Activated CD4-positive, alpha-beta T cell treated with anti-CD3 and anti-CD28 coated beads, Interleukin-2, amount 50 U/mL, for 24 hours (primary cell): ENCODE measurements at places on chromosomes 1 and 21.

DNA sequence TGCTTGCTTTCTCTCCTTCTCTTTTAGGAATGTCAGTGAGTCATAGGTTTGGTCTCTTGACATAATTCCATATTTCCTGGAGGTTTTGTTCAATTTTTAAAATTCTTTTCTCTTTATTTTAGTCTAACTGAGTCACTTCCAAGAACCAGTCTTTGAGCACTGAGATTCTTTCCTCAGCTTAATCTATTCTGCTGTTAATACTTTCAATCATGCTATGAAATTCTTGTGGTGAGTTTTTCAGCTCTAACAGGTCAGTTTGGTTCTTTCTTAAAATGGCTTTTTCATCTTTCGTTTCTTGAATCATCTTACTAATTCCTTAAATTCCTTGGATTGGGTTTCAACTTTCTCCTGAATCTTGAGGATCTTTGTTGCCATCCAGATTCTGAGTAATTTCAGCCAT is 321.0 kb downstream of the PTBP2 start:
- no peak for DNase-seq

DNA sequence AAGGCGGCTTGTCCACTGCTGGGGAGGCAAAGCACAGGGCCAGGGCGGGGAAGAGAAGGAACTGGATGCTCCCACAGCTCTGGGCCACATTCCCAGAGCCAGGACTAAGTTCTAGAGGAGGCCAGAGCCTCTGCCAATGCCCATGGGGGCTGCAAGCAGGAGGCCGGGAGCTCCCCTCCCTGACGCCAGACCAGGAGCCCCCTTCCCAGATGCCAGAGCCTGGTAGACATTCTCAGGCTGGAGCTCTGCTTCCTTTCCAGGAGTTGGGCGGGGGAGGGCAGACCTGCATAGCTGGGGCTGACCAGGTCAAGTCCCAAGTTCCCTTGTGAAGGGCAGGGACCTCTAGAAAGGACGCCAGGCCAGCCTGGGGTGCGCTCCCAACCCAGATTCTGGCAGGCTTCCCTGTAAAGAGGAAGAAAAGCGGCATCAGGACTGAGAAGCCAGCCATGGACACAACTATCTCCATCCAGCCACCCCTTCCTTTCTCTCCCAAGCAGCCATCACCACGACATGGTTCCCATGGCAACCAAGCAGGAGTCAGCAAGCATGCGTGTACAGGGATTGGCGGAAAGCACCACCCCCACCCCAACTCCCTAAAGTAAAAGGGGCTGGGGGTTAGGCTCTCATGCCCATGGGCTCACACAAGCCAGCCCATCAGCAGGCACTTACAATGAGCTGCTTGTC is 13.4 kb downstream of the KIF21B start:
- no peak for DNase-seq

GRCh38 chr1:116453906-116454305 is 80.9 kb downstream of the ATP1A1 start:
- DNase-seq: no peak

DNA sequence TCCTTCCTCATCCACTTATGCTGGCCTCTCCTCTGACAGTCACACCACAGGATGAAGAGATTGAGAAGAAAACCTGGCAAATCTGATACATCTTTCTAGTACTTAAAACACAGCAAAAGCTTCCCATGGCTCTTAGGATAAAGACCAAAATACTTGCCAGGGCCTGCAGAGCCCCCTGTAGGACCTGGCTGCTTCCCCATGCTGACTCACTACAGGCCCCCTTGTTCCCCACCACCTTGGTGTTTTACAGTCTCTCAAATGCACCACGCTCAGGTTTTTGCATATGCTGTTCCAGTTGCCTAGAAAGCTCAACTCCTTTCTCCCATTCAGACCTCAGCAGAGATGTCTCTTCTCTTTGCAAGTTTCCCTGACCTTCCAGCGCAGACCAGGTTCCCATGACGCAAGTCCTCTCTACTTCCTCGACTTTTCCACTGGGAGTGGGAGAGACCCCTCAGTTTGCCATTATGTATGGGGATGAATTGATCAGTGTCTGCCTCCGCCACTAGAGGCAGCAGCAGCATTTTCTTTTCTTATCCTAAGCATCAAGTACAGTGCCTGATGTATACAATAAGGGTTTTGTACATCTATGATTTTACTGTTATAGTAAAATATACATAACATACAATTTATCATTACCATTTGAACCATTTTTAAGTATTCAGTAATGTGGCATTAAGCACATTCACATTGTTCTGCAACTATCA is 113.8 kb upstream of the C8B start:
- DNase-seq: no peak

- DNase-seq: no peak
Measured at GRCh38 chr1:18965206-18966173, 9.0 kb upstream of the IFFO2 start.

- DNase-seq: no peak
Measured at GRCh38 chr1:84587099-84587498, 12.9 kb upstream of the CTBS start.

- no peak for DNase-seq
Measured at GRCh38 chr1:181075766-181076350, 12.6 kb upstream of the IER5 start.

- DNase-seq: no peak
Measured at GRCh38 chr1:203911806-203912205, 50.4 kb downstream of the SNRPE start.

- DNase-seq: no peak
Measured at GRCh38 chr1:51784997-51785421, 93.5 kb downstream of the NRDC start.

GRCh38 chr1:227058321-227058751 is 118.2 kb downstream of the COQ8A start:
- no peak for DNase-seq

GRCh38 chr1:47914218-47914938 is 82.8 kb downstream of the TRABD2B start:
- DNase-seq: no peak

GRCh38 chr1:32988665-32989064 is 24.1 kb upstream of the RNF19B start:
- no peak for DNase-seq

DNA sequence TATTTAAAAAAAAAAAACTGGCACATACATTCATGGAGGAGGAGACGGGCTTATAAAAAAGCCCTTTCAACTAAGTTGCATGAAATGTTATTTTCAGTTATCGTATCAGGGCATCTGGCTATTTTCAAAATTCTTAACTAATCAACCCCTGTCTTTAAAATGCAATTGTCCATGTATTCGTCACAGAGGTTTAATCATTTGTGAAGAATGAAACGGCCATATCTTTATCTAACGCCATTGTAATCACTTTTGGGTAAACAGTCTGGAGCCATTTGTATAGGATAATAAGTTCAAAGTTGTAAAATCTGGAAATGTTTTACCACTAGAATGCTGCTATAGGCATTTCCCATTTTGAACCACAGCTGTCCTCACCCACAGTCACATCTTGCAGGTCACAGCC is 30.4 kb downstream of the SLC30A10 start:
- no peak for DNase-seq

DNA sequence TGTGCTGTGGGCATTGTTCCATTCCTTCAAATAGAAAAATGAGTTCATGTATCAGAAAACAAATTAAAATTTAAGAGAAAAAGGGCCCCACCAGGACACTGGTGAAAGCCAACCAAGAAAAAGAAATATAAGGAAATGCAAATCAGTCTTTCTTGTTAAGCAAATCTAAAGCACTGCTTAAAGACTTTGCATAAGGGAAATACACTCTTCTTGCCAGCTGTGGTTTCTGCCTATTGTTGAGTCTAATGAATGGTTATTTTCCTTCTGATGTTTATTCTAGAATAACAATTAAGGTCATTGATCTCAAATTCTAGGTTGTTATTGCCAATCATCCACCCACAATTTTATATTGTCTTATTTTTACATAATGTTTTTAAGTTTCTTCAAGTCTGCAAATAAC is 158.6 kb upstream of the SNX7 start:
- DNase-seq: no peak

DNA sequence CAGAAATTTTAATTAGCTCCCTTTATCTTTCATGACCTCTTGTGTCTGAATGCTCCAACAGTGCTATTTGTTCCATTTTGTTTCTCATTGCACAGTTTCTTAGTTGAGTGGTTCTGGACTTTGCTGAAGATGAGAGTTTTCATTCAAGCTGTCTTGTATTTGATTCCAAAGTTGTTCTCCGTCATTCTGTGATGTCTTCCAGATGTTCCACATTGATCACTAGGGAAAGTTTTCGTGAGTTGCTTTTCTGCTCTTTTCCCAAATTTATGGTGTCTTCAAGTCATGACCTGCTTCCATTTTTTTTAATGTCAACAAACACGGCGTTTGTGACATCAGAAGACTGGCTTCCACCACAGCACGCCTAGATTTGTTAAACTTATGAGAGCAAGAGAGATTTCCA is 575.5 kb downstream of the MRPL39 start:
- no peak for DNase-seq

DNA sequence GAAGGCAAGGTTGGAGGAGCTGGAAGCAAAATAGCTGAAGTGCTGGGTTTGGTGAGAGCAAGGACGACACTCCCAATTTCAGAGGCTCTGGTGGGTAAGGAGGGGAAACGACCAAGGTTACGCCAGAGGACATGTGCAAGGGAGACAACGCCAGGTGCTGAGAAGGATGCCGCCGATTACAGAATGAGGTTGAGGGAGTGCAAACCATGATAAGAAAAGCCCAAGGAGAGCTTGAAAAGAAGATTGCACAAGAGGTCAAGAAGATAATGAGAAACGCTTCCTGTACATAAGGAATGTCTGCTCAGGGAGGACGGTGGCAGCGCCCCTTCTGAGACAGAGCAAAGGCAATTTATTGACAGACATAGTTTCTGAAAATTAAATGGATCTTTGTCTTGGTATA is 382.0 kb upstream of the PROX1 start:
- DNase-seq: no peak

- no peak for DNase-seq
Measured at GRCh38 chr1:245999697-246000637, 507.1 kb downstream of the SMYD3 start.

GRCh38 chr1:25473653-25474225 is 43.0 kb downstream of the MACO1 start:
- DNase-seq: no peak

DNA sequence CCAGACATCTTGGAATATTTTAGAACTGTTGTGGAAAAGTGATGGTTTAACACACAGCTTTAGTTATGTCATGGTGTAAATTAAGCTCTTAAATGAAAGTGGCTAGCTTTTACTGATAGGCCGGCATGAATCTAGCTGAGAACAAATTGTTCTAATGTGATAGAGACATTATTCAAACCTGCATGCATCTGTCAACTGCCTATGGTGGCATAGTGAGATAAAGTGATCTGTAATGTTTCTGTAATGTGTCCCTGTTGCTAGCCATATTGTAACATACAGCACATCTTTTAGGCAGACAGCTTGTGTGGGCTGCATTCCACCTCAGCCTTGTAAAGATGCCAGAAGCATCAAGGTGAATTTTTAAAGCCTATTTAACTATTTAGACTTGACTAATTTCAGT is 16.0 kb downstream of the LRIG2 start:
- DNase-seq: no peak

- DNase-seq: no peak
Measured at GRCh38 chr1:116472431-116472961, 98.3 kb downstream of the CD58 start.

DNA sequence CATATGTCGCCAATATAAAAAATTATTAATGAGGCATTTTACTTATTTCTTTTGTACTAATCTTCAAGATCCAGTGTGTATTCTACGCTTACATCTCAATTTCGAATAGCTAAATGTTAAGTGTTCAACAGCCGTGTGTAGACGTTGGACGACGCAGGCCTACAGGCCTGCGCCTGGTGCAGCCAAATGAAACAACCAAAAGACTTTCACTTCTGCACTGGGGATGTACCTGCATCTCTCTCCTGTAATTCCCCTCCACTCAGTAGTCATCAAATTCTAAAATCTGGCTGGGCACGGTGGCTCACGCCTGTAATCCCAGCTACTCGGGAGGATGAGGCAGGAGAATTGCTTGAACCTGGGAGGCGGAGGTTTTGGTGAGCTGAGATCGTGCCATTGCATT is 76.8 kb upstream of the HNRNPU start:
- DNase-seq: no peak

- DNase-seq: no peak
Measured at GRCh38 chr1:150906329-150906728, 19.4 kb downstream of the CTXND2 start.

GRCh38 chr1:20555025-20555757 is 2.8 kb downstream of the FAM43B start:
- DNase-seq: no peak

GRCh38 chr1:166974647-166975345 is 544 bp downstream of the ILDR2 start:
- peak; percentile 30 for DNase-seq

DNA sequence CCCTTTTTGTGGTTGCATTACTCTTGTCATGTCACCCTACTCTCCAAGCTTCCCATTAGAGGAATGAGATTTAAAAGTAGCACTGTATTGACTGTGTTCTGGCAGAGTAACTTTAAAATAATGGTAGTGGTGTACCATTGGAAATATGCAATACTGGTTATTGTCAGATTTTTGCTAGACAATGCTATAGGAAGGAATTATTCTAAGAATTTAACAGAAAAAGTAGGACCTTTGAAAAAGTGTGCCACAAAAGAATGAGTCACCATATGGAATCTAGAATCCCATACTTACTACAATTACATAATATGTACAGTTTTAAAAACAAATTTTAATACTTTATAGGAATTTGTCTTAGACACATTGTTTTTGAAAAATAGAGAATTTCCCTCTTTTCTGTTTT is 13.8 kb downstream of the MIER1 start:
- DNase-seq: no peak

GRCh38 chr1:220526294-220526693 is 1.6 kb upstream of the MARK1 start:
- DNase-seq: no peak

- DNase-seq: no peak
Measured at GRCh38 chr1:20357796-20358195, 67.1 kb downstream of the VWA5B1 start.

- DNase-seq: no peak
Measured at GRCh38 chr1:201643835-201644104, 104.8 kb downstream of the NAV1 start.
